NCI-H524 treated with DMSO at 0.1 percent for 48 hours (cell line): ENCODE measurements at places on chromosomes 6 and 20.

- peak; percentile 67 for DNase-seq
Observed at GRCh38 chr20:1900321-1900801, 5.2 kb downstream of the SIRPA start.

GRCh38 chr6:2503816-2504494 lies 246.8 kb downstream of the MYLK4 start:
- no peak for DNase-seq

- DNase-seq: no peak
Observed at GRCh38 chr6:5486214-5486613, 224.9 kb downstream of the FARS2 start.

GRCh38 chr20:52259295-52259694 lies 67.7 kb upstream of the ZFP64 start:
- DNase-seq: no peak

GRCh38 chr6:40350747-40351217 lies 236.4 kb downstream of the LRFN2 start:
- no peak for DNase-seq

DNA sequence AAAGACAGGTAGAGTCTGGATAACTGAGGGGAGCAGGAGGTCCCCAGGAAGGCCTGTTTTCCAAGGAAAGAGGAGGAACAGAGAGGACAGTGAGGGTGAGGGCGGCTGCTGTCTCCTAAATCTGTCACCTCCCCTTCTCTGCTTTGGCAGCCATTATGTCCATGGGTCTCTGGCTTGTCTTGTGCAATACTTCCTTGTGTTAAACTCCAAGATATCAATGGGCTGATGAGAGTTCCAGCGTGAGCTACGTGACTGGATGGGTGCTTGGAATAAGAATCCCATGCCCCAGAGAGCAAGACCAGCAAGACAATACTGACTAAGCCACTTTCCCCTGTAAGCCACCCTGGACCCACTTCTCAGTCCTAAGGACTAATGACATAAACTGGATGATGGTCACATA lies 26.3 kb upstream of the DNAAF9 start:
- DNase-seq: no peak

GRCh38 chr6:100088009-100088408 lies 94.0 kb upstream of the MCHR2 start:
- DNase-seq: no peak

GRCh38 chr6:48032151-48032550 lies 78.8 kb downstream of the PTCHD4 start:
- no peak for DNase-seq

DNA sequence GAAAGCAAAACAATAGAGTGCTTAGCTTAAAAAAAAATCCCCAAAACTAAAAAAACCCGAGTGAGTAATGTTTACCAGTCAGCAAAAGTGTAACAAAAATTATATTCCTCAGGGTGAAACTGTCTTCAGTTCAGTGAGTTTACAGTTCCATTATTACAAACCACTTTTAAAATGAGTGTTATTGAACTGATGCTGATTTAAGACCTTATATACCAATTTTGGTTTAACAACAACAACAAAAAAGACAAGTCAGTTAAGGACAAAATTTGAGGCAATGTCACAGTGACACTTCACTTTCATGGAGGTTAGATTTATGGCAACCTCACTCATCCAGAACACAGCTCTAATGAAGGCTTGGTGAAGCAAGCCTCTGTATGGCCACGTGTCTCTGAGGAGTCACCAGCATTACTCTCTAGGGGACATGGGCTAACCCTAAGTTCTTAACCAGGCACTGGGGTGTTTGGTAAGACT lies 630.8 kb downstream of the PHF3 start:
- DNase-seq: no peak

- no peak for DNase-seq
Observed at GRCh38 chr6:155041741-155042279, 46.7 kb downstream of the TIAM2 start.

DNA sequence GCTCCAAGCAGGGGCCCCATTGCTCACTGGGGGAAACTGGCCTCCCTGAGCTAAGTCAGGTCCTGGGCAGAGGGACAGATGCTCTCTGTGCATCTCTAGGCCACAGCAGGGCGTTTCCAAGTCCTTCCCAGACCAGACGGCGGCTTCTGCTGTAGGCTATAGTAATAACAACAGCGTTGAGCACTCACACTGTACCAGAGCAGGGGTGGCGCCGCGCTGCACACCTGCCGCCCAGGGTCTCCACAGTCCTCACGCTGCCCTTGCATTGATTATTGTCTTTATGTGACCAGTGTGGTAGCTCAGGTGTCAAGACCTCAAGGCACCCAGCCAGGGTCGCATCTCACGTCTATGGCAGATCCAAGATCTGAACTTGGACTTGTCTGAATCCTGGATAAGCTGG lies 14.9 kb upstream of the CCN5 start:
- DNase-seq: peak; percentile 70

GRCh38 chr6:81023007-81023582 lies 729.4 kb downstream of the TENT5A start:
- DNase-seq: no peak

DNA sequence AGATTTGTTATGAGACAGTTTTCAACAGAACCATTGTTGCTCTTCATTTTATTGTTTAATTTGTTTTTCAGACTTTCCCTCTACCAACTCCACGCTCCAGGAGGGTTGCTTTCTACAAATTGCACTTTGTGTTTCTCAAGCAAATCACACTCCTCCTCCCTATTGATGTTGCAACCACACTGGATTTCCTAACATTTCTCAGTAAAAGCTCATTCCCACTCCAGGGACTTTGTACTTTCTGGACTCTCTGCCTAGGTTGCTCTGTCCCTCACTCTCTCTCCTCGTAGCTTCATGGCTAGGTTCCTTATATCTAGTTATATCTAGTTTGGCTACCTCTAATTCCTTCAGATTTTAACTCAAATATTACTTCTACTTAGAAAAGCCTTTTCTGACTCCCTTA lies 20.3 kb downstream of the PGK2 start:
- DNase-seq: no peak

DNA sequence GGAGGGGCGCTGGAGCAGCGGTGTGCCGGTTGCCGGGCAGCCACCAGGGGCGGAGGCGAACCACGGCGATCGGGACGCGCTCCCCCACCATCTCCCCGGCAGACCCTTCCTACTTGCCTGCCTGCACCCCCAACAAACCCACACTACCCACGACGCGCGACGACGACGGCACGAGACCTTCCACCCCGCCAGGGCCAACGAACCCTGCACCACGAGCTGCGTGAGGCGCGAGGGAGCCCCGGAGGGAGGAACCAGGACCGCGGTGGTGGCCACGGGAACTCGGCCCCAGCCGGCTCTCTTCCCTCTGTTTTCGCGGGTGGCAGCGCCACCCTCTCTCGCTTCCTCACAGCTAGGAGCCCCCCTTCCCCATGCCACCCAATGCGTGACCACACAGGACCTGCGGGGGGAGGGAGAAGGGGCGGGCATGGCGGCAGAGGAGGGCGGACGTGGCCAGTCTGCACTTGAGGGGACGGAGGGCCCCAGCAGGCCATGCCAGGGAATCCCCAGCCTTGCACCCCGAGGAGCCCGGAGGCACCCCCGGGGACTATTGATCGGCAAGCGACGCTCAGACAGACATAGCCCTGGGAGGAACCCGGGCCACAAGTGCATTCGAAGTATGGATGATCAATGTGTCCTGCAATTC lies 1516.4 kb upstream of the DEFB115 start:
- DNase-seq: no peak

DNA sequence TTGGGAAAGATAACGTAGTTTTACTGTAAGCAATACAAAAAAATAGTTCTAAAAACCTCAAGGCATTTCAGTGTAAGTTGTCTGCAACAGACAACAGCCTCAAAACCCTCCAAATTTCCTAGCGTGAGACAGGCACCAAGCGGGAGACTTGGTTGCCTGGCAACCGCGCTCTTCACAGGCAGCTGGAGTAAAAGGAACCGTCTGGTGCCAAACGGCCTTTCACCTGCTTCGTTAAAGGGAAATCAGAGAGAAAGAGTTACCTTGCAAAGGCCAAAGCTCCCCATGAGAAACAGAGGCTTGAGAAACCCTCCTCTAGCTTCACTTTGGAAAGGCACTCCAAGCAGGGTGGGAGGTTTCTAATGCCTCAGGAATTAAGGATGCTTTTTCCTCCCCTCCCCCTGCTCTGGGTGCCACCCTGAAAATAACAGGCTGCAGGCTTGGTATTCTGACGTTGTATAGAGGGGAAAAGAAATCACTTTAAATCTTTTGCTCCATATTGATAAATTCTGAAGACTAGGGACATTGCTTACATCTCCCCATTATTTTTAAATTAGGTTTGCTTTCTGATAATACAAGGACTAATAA lies 129.7 kb upstream of the UFL1 start:
- DNase-seq: peak; percentile 80

- no peak for DNase-seq
Observed at GRCh38 chr6:42038163-42038562, 12.2 kb upstream of the TAF8 start.

- no peak for DNase-seq
Observed at GRCh38 chr6:149362289-149362688, 37.8 kb upstream of the SUMO4 start.

DNA sequence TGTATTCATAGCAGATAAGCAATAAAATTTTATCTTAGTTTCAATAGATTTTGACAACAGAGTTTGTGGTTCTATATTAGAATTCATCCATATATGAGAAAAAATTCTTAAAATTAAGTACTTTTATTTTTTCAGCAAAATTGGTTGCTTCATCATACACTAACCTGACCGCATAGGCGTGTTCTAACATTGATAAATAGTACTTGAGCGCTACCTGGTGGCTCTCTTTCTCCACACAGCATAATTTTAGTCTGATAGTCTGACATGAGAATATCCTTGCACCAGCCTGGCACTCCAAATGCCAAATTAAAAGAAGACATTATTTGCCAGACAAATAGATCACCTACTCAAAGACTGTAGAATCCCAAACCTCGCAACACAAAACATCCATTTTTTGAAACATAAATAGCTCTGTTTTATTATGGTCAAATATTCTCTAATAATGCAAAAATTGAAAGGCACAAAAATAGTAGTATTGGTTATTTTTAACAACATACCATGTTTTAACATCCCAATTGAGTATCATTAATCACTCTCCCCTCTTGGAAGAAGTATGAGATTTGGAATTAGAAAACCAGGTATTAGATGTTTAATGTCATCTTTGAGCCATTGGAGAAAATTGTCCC lies 33.0 kb upstream of the FILIP1 start:
- DNase-seq: no peak

DNA sequence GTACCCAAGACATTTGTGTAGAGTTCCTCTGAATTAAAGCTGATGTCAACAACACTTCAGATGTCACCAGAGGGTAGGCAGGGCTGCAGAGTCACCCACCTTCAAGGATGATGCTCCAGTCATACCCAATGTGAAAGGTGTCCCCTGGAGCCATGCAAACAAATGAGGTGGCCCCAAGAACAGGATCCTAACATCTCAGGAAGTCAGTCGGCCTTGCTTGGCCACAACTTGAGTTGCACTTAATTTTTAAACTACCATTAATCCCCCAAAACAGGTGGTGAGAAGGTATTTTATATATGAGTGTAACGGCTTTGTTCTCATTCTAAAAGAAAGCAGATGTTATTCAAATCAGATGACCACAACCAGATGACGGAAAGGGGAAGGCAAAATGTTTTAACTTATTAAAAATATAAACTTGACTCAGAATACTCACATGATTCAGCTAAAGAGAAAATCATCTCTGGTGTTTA lies 21.1 kb upstream of the SERPINB1 start:
- peak; percentile 1 for DNase-seq

DNA sequence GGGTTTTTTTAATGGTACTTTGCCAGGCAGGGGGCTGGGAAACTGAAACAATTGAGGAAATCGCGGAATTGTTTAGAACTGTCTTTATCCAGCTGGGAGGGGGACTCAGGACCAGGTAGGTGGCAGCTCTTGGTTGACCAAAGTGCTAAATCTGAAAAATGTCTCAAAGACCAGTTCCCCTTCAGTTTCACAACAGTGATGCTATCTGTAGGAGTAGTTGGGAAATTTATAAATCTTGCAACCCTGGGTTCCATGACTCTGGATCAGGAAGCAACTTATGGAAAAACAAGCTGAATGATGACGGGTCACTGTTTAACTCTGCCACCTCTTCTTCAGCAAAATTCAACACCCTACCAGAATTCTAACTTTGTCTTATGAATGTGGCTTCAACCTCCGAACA lies 99.7 kb downstream of the FAM50B start:
- DNase-seq: no peak

DNA sequence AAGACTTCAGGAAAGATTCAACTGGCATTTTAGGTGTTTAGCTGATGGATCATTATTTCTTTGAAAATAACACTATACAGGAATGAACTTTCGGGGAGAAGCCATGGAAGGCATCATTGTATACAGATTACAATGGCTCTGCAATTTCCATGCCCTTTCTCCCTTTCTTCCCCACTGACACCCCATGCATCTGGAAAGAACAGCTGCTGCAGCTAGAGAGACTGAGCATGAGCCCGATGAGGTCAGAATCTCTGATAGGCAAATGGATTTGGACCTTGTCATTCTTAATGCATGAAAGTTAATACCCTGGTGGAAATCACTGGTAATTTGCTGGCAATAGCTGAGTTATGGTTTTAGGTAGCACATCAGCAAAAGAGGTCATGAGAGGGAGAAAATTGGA lies 54.8 kb downstream of the BTBD3 start:
- DNase-seq: peak; percentile 37

DNA sequence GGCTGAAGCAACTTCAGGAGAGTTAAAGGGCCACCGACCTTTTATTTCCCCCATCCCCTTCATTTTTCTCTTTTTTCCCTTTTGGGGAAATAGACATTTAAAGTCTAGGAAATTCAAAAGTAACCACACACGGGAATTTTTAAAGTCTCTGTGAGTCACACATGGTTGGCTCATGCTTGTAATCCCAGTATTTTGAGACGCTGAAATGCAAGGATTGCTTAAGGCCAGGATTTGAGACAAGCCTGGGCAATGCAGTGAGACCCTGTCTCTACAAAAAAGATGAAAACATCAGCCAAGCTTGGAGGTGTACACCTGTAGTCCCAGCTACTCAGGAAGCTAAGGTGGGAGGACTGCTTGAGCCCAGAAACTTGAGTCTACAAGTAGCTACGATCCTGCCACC lies 34.2 kb downstream of the KATNA1 start:
- no peak for DNase-seq

- no peak for DNase-seq
Observed at GRCh38 chr20:62063315-62063980, 2.2 kb downstream of the TAF4 start.

GRCh38 chr6:144170044-144170443 lies 19.7 kb downstream of the STX11 start:
- DNase-seq: no peak

GRCh38 chr6:152142105-152142504 lies 334.6 kb downstream of the ESR1 start:
- DNase-seq: no peak

DNA sequence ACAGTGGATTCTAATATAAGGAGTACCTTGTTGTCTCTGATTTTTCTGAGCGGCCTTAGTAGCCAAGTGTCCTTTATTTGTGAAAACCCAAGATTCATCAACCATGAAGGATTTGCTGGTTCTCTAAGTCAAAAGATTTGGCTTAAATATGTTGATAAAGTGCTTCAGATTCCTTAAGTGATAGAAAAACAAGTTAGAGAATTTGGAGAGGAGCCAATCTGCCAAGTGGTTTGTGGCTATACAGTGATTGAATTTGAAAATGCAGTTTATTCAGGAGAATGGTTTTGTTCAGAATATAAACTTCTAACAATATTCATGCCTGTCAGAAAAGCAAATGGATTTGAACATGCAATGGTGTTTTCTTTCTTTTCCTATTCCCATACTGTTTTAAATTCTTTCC lies 54.8 kb downstream of the CAP2 start:
- DNase-seq: no peak

GRCh38 chr6:166546653-166547052 lies 39.8 kb downstream of the RAMACL start:
- DNase-seq: no peak
